Fibroblast of skin of right quadriceps (primary cell): ENCODE measurements at places on chromosomes 2 and 18.

DNA sequence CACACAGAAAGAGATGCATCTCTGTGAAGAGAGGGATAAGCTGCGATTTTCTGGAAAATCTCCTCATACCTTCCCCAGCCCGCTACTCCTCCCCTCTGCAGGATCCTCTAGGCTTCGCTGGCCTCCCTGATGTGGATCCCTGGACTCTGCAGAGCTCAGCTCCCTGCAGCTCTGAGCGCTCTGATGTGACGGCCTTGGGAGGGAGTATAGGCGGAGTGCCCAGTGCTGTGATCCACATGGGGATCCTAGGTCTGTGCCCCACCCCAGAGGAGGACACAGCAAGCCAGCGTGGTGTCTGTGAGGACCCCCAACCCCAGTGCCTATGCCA, 111.0 kb downstream of the GYPC start:
- DNase-seq, result no peak

DNA sequence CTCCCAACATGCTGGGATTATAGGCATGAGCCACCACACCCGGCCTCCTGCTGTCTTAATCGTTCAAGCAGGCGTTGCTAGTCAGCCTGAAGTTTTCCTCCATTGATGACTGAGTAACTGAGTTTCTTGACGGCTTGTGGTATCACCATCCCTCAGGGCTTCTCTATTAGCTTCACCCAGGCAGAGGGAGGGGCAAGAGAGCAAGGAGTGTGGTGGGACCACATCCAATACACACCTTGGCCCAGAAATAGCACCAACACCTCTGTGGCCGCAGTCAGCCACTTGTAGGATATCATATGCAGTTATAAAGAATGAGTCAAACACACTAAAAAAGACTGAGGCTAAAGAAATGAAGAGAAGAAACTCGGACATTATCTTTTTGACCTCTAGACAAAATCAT, 1009.4 kb upstream of the CELF4 start:
- no peak for DNase-seq

GRCh38 chr2:6626401-6627012, 239.2 kb downstream of the CMPK2 start:
- DNase-seq, result no peak

DNA sequence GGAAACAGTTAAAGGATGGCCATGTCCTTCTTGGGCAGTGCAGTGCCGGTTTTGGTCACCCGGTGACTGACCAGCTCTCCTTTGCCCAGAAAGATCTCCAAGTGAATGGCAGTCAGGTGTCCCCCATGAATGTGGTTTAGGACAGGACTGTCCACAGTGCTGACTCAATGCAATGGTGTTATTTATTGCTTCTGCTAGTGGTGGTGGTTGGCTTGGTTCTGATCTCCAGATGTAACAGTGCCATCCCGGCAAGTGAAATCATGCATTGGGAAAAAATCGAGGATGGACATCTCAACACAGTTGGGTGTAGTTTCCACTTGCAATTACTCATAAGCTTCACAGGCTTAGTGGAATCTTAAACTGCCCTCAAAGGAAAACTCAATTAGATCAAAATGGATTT, 81.9 kb downstream of the TGOLN2 start:
- DNase-seq, result peak; percentile 44

GRCh38 chr2:13597176-13597575, 880.4 kb downstream of the TRIB2 start:
- no peak for DNase-seq

DNA sequence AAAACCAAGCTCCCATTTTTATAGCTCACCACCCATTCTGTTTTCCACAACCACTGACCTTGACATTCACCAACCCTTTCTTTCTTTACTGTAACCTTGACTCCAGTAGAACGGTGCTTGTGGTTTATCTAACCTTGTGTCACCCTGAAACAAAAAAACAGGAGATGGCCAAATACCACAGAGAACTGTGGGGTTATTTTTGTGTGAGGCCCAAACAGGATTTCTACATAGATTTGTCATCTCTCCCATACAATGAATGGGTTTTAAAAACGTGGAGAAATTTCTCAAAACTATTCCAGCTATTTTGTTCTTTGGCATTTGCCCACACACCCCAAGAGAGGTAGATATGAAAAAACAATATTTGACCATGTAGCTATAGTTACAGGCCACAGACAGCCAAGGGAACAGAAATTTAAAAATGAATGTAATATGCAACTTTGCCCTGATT, 231.3 kb upstream of the TANK start:
- peak; percentile 82 for DNase-seq

- no peak for DNase-seq
Measured at GRCh38 chr2:28351621-28352020, 41.0 kb upstream of the FOSL2 start.

DNA sequence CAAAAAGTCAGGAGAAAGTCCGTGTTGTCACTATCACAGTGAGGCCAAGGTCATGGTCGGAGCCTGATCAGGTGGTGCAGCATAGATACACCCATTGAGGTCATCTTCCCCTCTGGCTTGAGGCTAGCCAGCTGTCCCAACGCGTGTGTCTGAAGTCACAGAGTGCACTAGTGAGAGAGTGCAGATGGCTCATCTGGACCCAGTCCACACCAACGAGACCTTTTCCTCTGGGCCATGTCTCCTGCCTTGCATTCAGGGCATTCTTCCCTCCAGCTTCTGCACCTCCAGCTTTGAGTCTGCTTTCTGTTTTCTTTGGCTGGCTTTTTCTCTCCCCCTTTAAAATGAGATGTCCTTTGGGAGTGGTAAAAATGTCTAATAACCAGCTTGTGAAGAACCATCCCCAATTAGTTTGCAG, 146.9 kb downstream of the TDRD15 start:
- DNase-seq, result no peak
